ENCODE measurements at places on chromosomes 16 and 17.

DNA sequence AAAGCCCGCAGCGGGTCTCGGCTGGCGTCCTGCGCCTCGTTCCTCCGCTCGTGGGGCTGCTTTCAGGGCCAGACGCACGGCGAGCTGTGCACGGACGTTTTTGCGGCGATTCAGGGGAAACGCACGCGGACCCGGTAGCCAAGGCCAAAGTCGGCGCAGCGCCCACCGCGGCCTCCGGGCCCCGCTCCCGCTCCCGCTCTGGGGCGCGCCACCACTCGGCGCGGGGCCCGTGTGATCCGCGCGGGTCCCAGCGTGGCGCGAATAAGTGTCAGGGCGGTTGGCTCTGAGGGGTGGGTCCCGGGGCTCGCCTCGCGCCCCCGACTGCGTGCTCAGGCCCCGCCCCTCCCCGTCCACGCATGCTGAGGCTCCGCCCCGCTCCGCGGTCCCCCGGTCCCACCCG lies 694 bp upstream of the TBCD start:
- no peak for DNase-seq

GRCh38 chr16:28078261-28078660 lies 14.7 kb upstream of the GSG1L start:
- no peak for DNase-seq

- DNase-seq, result no peak
Observed at GRCh38 chr17:9255833-9256232, 234.5 kb downstream of the NTN1 start.

- DNase-seq, result no peak
Observed at GRCh38 chr16:2790631-2791030, 3.3 kb upstream of the PRSS33 start.

GRCh38 chr17:71434716-71435115 lies 686.1 kb upstream of the SOX9 start:
- DNase-seq, result no peak

- DNase-seq, result no peak
Observed at GRCh38 chr17:8503368-8503767, 67.7 kb downstream of the NDEL1 start.

DNA sequence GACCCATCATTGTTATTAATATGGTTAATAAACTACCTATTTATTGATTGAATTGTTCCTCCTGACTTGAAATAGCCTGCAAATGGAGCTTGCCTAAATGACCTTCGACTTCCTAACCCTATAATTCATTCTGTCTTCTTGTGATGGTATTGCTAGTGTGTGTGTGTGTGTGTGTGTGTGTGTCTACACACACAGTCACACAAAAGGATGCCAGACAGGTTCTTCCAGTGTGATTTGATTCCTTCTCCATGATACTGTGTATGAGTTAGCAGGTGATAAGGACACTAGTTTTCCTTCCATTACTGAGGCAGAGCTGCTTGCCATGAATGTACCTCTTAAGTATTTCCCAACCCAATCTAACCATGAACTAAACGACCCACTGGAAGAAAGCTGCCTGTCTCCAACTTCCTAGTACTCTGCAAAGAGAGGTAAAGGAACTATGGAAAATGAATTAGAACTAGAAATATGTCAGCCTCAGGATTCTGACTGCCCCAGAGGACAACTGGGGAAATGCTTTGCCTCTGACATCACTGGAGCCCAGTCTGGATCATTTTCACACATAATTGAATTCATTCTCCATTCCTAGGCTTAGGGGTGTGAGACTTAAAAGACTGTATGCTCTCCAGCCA lies 3.5 kb upstream of the CDC6 start:
- no peak for DNase-seq
